ENCODE measurements at places on chromosomes 12 and 14.

DNA sequence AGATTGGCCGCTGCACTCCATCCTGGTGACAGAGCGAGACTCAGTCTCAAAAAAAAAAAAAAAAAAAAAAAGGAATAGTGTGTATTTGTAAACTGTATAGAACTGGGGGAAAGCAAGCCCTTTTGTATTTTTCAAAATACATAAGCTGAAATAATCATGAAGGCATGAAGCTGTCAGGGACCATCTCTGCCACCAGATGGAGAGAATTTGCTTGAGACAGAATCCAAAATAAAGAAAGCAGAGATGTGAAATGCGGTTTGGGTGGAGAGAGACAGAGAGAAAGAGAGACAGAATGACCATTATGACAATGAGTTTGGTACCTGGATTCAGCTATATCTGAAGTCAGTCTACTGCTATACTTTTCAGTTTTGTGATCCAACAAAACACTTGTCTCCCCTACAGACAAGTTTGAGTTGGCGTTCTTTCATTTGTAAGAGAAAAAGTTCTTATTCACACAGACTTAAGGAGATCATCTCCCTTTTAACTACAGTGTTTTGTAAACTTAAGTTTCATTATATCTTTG lies 155.7 kb upstream of the LRIG3 start:
- no peak for DNase-seq

DNA sequence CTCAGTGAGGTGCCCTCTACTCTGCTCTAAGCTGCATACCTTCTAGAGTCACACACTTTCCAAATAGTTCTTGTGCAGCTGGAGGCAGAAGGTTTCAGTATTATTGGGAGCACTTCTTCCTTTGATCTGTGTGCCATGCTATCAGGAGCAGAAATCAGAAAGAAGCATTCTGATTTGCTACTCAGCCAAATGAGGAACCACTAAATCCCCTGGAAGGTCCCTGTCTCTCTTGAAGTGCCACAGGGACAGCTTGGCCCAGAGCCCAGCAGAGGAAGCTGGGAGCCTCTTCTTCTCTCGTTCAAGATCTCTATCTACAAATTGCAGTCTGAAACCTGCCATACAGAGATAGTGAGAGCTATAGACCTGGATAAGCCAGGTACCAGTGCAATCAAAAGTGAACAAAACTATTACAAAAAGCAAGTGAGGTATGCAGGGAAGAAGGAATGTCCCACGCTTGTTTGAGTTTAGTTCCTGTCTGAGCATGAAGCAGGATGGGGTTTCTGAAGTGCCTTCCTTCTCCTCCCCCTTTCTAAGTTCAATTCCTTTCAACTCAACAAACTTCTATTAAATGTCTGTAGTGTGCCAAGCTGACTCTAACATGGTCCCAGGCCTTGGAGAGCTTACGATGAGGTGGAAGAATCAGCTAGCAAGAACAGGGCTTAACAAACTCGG lies 100.9 kb upstream of the PARP11 start:
- DNase-seq = no peak

GRCh38 chr12:75822416-75822815 lies 209.2 kb downstream of the PHLDA1 start:
- no peak for DNase-seq

DNA sequence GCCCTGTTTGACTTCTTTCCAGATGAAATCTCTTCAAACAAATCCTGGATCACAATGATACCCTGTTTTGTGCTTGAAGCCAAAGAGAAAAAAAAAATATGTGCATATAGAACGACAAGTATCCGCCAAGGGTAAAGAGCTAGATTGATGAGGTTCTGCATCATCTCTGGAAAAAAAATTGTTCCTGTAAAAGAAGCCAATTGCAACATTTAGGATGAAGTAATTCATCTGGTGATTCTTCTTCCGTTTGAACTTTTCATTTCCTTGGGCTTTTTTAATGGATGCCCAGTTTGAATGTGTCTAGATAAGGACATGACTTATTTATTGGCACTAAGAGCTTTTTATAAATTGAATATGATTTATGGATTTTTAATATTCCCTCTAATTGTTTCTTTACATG lies 38.1 kb upstream of the NPAS3 start:
- DNase-seq = no peak

- DNase-seq = peak; percentile 79
These were observed 438.2 kb upstream of the FAR2 start for GRCh38 chr12:28710882-28711281.

GRCh38 chr12:106078358-106079010 lies 60.3 kb downstream of the NUAK1 start:
- DNase-seq = peak; percentile 41

- DNase-seq = no peak
These were observed 729 bp downstream of the OSBPL8 start for GRCh38 chr12:76558684-76559399.

DNA sequence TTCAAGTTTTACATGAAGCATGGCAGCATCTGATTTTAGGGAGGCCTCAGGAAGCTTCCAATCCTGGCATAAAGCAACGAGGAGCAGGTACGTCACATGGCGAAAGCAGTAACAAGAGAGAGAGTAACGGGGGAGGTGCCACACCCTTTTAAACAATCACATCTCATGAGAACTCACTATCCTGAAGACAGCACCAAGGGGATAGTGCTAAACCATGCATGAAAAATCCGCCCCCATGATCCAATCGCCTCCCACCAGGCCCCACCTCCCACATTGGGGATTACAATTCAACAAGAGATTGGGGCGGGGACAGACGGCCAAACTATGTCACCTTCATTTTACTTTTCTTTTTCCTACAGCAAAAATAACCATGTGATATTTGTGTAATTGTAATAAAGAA lies 7.2 kb upstream of the MAP3K9 start:
- DNase-seq = no peak

GRCh38 chr14:58760121-58760520 lies 122.4 kb downstream of the DACT1 start:
- no peak for DNase-seq

DNA sequence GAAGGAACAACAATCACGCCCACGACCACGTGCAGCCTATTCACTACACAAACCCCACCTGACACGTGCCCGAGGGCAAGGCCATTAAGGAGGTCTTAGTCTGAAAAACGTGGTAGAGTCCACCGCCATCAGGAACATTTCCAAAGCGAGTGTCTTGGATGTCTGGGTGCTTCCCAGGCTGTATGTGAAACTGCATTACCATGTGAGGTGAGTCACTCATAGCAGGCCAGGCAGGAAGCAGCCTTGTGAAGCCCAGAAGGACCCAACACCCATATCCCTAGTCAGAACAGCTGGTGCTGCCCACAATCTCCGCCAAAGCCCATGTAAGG lies 3.3 kb upstream of the KRT79 start:
- peak; percentile 47 for DNase-seq

- DNase-seq = no peak
These were observed 33.5 kb downstream of the MAP1LC3B2 start for GRCh38 chr12:116592731-116593130.

GRCh38 chr12:129325566-129325965 lies 472.3 kb downstream of the GLT1D1 start:
- no peak for DNase-seq

- no peak for DNase-seq
These were observed 58.8 kb downstream of the PPP2R5C start for GRCh38 chr14:101820283-101820798.

DNA sequence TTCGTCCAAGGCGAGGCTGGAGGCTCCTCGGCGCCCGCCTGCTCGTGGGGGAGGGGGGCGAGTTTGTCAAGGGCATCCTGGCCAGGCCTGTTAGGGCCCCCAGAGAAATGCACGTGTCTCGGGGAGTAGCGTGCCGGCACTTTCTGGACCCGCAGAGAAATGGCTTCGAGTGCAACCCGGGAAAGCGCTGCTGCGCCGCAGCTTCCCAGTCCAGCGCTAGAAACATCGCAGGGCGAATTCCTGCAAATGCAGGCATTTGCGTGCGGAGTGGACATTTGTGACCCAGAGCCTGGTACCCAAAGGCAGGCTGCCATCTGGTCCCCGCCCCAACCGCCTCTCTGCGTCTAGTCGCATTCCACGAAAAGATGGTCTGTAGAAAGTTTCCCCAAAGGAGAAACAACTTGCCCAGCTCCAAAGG lies 756 bp downstream of the LGR5 start:
- no peak for DNase-seq

GRCh38 chr12:27425306-27425705 lies 21.2 kb upstream of the SMCO2 start:
- no peak for DNase-seq

- DNase-seq = no peak
These were observed 177.5 kb upstream of the RTL1 start for GRCh38 chr14:101080922-101081593.

GRCh38 chr12:10065241-10065640 lies 33.5 kb downstream of the CLEC1A start:
- no peak for DNase-seq

GRCh38 chr14:67569011-67569650 lies 30.9 kb downstream of the PIGH start:
- no peak for DNase-seq

- no peak for DNase-seq
These were observed 570.0 kb upstream of the FLRT2 start for GRCh38 chr14:84959851-84960520.

- DNase-seq = no peak
These were observed 42.4 kb upstream of the STXBP6 start for GRCh38 chr14:25092258-25092740.

DNA sequence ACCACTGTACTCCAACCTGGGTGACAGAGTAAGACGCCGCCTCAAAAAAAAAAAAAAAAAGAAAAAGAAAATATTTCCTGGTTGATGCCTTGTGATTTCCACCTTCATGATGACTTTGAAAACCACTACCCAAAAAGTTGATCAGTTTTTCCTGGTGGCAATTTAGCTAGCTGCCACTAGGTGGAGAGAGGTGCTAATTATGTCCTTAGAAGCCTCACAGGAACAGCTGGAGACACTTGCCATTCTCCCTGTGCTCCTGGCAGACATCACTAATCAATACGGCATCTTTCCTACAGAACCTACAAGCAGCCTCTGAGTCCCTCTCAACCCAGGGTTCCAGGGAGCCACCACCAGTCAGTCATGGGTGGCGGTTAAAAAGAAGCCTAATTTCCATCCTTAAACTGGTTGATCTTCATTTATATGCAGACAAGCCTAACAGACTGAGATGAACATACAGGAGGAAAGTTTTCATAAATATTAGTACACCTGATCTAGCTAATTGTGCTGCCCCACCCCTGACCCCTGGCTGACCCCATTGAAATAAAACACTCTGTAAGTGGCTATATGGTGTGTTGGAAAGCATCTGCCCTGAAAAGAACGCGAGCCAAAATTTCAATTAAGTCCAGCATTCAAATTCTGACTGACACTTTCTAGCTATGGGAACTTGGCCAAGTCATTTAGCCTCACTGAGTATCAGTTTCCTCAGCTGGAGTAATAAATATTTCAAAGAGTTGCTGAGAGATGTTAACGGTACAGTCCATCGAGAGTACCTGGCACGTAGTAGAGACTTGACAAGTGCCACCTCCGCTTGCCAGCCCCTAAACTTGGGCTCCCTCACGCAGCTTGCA lies 6.2 kb upstream of the OAS1 start:
- no peak for DNase-seq

DNA sequence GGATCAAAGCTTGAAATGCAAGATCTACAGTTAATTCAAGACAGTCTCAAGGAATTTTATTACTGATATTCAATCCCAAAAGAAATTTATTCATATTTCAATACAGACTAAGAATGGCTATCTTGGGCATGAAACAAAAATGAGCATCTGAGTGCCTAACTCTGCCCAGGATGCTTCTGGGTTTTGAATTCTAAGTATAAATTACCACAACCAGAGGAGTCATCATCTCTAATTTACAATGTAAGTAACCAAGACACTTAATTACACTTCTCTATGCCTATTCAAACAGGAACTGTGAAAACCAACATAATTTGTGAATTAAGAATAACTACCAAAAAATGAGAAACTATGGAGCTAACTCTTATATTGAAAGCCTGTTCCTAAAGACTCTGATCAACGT lies 14.1 kb downstream of the OSBPL8 start:
- DNase-seq = no peak

GRCh38 chr12:15829949-15830348 lies 40.8 kb upstream of the EPS8 start:
- DNase-seq = no peak

DNA sequence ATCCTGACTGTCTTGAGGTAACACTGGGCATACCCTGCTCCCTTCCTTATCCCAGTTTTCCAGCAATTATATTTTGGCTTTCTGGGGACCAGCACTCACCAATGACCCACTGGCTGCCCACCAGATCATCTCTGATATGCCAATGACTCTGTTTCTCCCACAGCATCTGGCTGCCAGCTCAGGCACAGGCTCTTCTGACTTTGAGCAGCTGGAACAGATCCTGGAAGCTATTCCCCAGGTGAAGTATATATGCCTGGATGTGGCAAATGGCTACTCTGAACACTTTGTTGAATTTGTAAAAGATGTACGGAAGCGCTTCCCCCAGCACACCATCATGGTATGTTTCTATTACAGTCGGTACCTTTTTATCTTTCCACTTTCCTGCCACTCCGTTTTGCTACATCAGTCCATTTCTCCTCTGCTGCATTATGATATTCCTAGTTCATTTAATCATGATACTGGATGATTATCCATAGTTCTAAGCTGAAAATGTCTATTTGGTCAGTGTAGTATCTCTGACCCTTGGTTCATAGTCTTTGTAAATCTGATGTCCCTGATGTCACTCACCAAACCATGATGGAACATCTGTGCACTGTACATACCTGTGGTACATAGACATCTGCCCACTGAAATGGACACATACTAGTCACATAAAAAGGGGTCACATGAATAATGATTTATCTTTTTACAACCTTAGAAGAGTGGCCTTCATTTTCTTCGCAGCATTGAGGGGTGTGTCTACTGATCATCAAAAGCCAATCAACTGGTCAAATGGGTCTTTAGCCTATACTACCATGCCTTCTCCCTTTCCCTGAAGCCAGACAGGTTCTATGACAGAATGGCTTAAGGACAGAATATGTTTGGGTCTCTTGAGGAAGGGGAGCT lies 3.3 kb downstream of the GMPR2 start:
- DNase-seq = no peak

DNA sequence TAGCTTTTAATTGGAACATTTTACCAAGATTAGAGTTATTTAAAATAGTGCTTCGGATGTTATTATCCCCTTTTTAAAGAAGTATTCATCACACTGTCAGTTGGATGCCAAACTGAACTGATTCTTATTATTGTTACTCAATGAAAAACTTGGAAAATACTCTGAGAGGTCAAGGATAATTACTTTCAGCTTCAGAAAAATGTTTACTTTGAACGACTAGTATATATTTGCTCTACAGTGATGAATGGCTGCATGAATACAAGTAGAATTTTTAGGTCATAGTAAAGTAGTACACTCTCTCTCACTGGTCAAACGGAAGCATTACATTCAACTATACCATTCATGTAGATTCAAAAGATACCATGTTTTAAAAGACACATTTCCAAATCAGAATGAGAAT lies 269.2 kb downstream of the CCDC91 start:
- no peak for DNase-seq

Measured in AG04449 (cell line).